Hematopoietic multipotent progenitor cell treated with erythropoietin and hydrocortisone succinate and interleukin-3 and kit ligand, for 4 days (in vitro differentiated cells): ENCODE measurements at places on chromosomes 4 and X.

GRCh38 chr4:101127176-101127790 is 220.0 kb downstream of the PPP3CA start:
- no peak for DNase-seq

DNA sequence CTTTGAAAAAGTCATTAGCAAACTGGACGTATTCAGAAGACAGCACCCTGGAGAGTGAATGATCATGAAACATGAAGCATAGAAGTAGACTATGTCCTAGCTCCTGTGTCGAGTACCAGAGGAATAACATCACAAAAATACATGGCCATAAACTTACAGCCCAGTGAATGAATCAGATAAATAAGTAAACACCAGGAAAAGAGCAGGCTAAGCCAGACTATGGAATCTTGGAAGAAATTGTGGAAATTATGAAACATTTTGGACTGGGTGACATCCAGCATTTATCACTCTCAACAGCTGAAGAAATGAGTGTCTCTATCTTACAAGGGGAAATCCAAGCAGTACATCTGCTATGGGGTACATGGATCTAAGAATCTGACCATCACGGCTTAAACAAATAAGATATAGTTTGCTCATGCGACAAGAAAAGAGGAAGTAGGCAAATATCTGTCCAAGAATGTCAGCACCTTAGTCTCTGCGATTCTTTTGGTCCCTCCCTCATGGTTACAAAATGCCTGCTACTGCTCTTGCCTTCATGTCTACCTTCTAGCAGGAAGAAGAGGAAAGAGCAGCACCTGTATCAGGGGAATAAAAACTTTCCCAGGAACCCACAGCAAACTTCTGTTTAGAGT is 481.5 kb downstream of the BCOR start:
- peak; percentile 59 for DNase-seq

DNA sequence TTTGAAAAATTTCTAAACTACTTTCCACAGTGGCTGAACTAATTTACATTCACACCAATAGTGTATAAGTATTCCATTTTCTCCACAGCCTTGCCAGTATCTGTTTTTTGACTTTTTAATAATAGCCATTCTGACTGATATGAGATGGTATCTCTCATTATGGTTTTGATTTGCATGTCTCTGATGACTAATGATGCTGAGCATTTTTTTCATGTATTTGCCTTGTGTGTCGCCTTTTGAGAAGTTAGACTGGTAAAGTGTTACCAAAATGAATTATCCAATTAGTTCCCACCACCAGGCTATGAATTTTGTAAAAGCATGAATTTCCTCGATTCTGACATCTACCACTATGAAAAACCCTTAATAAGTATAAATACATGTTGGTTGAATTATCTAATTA is 242.2 kb upstream of the GK2 start:
- DNase-seq = no peak

DNA sequence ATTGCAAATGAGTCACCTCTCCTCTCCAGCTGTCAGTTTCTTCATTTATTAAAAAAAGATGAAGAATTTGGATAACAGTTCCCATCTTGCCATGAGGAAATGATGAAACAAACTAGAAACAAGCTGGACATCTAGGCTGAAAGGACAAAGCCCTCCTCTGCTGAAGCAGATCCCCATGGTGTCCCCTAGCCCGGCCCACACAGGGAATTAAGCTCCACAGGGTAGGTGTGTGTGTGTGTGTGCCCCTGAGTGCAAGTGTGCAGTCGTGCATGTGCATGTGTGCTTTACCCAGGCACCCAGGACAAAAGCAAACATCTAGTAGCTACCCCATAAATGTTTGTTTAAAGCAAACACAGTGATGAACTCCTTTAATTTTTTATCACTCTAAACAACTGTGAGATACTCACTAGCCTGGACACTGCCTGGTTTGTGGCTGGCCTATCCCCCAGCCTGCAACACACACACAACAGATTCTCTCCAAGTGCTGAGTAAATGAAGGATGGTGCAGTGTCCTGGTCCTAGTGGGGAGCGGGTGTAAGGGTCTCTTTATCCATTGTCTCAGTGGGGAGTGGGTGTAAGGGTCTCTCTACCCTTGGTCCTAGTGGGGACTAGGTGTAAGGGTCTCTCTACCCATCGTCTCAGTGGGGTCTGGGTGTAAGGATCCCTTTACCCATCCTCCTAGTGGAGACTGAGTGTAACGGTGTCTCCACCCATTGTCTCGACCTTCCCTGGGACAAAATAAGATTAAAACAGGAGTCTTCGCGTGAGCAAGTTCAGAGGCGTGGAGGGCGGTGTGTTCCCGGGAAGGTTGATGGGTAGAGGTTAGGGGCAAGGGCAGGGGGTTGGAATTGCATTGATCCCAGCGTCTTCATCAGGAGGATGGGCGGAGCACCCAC is 688 bp upstream of the EVC start:
- DNase-seq = peak; percentile 25

DNA sequence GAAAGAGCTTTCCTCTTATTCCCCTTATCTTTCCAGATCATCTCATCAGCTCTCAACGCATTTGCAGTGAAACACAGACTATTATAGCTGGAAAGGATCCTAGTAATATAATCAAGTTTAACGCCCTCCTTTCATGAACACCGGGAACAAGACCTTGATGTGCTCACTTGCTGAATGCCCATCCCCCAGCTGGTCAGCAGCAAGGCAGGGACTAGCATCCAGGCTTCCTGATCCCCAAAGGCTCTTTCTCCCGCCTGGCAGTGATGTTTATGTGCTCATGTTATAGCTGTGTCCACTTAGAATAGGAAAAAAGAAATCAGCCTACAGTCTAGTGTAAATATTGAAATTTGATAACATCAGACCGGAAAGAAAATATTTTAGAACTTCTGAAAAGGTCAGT is 24.6 kb downstream of the GPC4 start:
- no peak for DNase-seq

DNA sequence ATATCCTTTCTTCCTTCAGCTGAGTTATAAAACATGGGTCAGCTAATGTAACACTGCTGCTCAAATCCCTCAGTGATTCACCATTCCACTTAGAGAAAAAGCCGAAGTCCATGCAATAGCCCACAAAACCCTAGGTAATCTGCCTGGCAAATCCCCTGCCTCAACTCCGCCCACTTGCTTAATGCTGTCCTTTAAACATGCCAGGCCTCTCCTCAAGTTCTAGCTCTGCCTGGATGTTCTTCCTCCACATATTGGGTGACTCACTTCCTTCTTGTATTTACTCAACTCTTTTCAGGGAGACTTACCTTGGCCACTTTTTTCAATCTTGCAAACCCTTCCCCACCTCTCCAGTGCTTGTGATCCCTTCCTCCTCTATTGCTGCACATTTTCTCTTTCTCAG is 89.8 kb downstream of the EMCN start:
- DNase-seq = no peak

GRCh38 chr4:147492306-147492705 is 11.4 kb downstream of the EDNRA start:
- no peak for DNase-seq

DNA sequence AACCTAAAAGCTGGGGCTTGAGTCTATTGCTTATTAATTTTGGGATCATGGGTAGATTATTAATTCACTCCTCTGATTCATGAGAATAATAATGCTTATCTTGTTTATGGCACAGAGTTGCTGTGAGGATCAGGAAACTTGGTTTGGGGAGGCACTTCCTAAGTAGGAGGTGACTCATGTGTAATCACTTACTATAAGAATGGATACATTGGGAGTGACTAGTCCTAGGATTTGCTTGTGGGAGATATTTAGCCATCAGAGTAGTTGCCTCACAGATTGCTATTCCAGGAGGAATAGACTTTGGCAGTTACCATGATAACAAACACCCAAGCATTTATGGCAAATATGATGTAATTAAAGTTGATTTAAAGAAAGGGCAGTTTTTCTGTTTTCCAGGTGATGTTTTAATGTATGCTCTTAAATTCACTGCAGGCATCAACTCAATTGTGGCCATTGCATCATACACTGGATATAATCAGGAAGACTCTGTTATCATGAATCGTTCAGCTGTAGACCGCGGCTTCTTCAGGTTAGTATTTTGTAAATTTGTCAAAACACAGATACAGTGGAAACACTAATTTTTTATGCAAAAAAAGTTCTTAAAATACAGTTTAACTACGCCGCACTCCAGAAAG is 41.9 kb downstream of the POLR2B start:
- no peak for DNase-seq

- DNase-seq = no peak
Observed at GRCh38 chr4:4836044-4836443, 23.4 kb upstream of the MSX1 start.

DNA sequence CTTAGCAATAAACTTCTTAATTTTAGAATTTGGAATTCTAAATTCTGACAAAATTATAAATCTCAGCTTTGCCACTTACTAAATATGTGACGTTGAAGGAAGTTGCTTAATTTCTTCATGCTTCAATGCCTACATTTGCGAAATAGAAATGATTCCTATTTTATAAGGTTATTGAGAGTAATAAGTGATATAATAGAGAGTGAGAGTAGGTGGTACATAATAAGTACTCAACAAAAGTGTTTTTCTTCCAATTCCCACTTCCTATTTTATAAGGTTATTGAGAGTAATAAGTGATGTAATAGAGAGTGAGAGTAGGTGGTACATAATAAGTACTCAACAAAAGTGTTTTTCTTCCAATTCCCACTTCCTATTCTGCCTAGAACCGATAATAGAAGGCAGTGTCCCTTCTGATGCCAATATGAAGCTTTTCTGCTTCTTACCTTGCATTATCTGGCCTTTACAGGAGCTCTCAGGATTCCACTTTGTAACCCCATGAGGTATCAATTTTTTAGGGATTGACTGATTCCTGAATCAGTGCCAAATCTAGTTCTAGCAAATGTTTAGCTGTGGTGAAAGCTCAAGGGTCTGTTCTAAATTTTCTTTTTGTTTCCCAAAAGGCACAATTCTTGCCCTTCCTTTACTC is 31.4 kb downstream of the VSIG4 start:
- peak; percentile 57 for DNase-seq

DNA sequence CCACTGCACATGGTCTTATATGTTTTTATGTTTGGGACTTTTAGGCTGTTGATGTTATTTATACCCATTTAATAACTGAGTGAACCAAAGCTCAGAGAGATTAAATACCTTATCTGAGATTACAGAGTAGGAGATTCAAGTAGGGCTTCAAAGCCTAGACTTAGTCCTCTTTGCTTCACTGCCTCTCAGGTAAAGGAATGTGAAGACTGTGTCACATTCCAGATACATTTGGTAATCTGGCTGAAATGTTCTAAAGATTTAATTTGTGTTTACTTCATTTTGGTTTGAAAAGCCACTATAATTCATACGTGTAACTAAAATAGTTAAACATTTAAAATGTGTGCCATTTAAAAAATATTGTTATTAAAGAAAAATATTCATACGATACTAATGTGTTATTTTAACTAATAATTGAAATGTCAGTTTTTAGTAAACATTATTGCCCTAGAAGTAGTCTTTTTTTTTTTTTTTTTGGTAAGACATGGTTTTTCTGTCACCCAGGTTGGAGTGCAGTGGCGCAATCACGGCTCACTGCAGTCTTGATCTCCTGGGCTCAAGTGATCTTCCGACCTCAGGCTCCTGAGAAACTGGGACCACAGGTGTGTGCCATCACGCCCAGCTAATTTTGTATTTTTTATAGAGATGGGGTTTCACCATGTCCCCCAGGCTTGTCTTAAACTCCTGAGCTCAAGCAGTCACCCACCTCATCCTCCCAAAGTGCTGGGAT is 54.3 kb downstream of the WWC2 start:
- no peak for DNase-seq

DNA sequence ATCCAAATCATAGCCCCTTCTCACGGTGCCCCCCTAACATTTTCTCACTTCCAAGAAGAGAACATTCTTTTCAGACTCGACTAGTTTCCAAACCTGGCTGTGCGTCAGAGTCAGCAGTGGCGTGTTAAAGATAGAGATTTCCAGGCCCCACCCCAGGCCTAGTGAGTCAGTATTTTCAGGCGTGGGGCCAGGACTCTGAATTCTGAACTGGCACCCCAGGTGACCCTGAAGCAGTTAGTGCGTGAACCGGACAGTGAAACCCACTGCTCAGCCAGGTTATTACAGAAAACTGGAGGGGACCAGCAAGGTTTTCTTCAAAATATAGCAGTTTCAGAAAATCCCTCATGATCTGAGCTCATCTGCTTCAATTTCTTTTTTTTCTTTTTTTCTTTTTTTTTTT is 35.0 kb upstream of the BCOR start:
- peak; percentile 65 for DNase-seq

- no peak for DNase-seq
Observed at GRCh38 chrX:110180176-110180927, 137.5 kb downstream of the AMMECR1 start.

- no peak for DNase-seq
Observed at GRCh38 chrX:9638871-9639270, 126.8 kb downstream of the GPR143 start.

DNA sequence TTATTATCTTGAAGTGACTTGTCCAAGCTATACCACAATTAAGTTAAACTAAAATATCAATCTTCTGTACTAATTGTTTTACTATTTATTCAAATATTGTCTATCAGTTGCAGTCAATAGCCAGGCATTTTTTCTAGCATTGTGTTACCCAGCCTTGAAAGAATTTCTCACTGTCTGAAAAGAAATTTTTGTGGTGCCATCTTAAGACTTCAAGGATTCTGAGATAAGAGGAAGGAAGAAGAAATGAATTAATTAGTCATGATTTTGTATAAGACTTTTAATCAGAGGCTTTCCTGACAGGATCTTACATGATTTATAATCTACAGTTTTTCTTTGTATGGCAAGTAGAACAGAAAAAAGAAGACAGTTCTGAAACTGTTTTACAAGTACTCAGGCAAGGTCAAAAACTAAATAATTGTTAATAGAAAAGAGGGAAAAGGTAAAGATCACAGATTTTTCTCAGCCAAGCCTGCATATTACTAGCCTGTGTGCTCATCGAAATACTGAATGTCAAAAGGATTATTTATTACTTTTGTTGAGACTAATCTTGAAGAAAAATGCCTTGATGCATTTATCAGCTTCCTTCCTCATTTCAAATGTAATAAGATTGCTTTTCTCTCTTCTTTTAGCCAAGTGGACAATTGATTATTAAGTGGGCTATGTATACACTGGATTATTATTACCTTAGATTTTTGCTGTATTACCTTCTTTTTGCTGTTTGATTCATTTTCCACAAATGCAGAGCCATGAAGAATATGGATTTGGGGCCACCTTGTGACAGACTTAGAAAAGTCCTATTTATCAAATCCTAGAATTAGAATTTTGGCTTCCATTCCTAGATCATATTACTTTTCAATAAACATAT is 53.8 kb downstream of the CXCL1 start:
- DNase-seq = peak; percentile 69

DNA sequence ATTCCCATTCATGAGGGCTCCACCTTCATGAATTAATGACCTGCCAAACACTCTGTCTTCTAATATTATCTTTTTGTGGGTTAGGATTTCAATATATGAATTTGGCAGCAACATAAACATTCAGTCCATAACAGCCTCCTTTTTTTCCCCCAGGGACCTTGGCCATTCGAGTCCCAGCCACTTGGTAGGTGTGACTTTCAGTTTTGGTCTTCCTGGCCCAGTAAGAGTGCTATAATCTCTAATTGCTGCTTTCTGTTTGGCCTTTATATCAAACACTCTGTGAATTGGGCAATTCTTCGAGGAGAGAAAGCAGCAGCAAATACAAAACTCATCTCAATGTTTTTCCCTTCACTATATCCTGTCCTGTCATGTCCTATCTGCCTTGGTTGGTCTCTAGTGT is 12.4 kb upstream of the RADX start:
- DNase-seq = no peak

- DNase-seq = no peak
Observed at GRCh38 chrX:132171881-132172280, 44.1 kb upstream of the FRMD7 start.

- DNase-seq = no peak
Observed at GRCh38 chr4:5758741-5759140, 47.7 kb downstream of the EVC start.

- DNase-seq = peak; percentile 37
Observed at GRCh38 chrX:50430917-50431575, 39.6 kb downstream of the DGKK start.
